GM23248 (cell line): ENCODE measurements at places on chromosomes 7 and 10.

DNA sequence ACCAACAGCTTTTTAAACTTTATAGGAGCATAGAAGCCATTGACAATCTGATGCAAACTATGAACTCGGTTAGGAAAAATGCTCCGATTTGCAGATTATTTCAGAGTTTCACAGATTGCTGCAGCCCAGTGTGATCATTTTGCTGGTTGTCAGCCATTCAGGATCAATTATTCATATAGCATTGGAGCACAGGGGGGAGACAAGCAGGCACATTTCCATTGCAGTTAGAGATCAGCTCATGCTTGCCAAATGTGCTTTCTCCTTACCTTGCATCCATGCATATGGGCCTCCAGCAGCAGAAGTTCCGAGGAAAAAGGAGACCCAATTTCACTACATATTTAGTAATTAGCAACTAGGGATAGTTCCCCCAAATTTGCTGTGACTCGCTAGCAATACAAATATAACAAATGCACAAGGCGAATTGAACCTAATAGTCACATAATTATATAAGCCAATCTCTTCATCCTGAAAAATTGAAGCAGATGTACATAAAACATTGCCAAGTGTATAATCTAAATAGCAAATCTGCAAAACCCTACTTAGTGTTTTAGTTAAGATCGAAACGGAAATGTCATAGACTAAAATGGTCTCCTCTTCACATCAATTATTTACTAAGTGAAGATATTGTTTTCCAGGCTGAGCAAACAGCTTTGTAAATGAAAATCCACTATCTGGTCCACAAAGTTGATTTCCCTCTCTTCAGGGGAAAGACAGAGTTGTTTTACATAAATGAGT, 49.5 kb upstream of the RSU1 start:
- no peak for DNase-seq

DNA sequence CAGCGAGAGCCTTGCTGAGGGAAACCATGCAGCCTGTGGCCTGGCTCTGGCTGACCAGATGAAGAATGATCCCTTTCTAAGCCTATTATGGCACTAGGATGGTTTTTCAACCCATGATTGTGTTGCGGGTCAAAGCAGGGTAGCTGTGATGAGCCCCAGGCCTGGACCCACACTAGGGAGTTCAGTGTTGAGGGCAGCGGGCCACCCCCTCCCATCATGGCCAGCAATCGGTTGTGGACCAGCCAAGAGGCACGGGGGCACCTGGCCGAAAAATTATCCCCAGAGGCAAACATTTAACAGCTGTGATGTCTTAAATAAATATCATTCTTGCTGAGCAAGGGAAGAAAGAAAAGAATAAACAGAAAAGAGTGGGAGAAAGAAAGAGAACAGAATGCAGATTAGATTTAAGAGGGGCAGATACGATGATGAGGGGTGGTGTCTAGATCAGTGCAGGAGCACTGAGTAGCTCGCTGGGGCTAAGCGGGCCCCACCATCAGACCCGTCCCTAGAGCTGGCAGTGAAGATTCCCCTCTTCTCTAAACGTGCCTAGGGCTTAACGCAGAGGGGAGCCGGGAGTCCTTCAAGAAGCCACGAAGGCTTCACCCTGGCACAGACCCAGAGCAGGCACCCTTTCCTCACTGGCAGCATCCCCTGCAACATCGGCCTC, 82.7 kb downstream of the SLC37A3 start:
- no peak for DNase-seq

DNA sequence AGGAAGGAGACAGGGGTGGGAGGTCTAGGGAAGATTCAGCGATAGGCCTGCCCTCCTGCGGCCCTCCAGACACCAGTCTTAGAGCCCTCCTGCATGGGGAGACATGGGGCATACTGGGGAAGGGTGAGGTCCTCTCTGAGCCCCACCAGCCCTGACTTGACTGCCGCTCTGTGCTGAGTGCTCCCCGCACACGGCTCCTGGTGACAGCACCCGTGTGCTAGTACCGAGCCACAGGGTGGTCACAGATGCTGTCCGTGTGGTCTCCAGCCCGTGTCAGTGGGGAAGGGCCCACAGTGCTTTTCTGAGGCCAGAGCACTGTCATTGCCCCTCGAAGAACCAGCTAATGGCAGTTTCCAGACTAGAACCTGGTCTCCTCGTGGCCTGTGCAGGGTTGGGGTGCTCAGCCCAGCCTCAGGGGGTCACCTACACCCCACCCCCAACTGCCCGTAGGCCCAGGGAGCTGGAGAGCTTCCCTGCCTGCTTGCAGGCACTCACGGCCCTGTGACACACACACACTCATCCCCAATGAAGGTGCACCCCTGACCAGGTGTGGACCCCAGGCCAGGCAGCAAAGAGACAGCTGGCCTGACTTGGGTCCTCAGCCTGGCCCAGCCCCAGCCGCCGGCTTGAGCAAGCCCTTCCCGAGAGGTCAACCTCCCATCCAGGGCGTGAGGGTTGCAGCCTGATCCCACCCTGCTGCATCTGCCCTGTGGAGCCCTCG, 86.0 kb upstream of the RET start:
- DNase-seq = no peak

DNA sequence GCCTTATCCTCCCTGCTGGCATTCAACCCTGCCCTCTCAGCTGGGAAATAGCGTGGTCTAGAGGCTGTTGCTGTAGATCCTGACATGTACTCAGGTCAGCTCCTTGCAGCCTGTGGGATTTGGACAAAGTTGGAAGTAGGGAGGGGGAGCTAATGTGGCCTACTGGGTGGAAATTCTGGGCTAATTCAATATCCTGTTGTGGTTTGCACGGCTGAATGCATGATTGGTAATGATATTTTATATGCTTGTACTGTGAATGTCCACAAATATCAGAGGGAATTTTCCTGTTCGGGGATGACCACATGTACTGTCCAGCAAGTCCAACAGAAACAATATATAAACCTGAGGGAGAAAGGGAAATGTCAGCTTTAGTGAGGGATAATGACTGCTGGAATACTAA, 22.1 kb upstream of the NPVF start:
- DNase-seq = no peak

GRCh38 chr10:3131098-3131497, 41.5 kb downstream of the PITRM1 start:
- peak; percentile 30 for DNase-seq

DNA sequence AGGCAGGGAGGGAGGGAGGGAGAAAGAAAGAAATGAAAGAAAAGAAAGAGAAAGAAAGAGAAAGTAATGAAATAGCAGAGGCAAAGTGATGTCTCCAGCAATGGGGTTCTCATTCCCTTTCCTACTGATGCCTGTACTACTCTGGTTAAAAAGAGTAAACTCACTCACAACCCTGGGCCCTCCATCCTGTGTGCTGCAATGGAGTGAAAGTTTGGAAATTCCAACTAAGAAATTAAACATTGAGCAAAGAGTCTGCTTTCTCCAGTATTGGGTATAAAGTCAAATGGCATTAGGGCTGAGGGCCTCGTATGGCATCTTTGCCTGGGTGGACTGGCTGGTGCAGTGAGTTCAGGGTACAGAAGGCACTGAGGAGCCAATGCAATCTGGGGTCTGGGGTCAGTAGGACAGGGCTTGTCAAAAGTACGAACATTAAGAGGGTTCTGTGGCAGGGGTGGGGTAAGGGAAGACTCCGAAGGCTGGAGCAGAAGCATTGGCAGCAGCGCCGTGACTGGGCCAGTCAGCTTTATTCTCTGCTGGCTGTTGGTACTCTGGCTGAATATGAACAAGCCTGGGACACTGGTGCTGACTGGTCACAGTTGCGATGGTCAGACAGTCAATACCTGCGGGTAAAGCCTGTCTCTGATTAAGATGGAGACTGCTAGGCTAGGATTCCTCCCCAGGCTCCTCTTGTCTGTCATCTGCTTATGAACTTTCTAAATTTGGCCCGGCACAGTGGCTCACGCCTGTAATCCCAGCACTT, 24.1 kb upstream of the TNS3 start:
- no peak for DNase-seq

GRCh38 chr7:30475580-30475979, 3.0 kb downstream of the NOD1 start:
- DNase-seq = peak; percentile 39

- peak; percentile 65 for DNase-seq
Observed at GRCh38 chr7:101688183-101688831, 59.2 kb upstream of the MYL10 start.

GRCh38 chr10:119715628-119716505, 10.0 kb upstream of the INPP5F start:
- no peak for DNase-seq

DNA sequence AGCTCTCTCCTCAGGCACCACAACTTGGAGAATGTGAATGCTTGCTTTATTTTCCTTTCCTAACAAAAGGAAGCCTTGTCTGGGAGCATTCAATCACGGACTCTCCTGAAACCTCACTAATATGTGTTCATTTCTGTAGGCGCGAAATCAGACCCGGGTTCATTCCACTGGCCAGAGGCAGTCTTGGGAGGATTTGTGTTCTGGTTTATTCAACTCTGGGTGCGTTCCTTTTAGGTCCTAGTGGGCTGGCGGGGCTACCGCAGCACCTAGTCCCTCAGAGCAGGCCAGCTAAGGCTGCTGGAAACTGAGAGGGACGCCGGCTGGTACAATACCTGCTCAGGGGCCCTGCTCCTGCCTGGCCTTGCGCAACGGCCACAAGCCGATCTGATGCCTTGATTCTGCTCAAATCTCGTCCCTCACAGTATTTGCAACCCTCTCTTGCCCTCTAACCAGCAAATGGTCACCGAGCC, 7.5 kb downstream of the HOXA4 start:
- DNase-seq = no peak

- peak; percentile 4 for DNase-seq
Observed at GRCh38 chr7:81280531-81280930, 361.7 kb upstream of the SEMA3C start.

- DNase-seq = peak; percentile 30
Observed at GRCh38 chr7:114414156-114415063, at the start of gene FOXP2. Gene FOXP2 (plus strand): TSS chr7:114414815. CDS start chr7:114426512, 11,697 bp downstream.

GRCh38 chr7:119783799-119784198, 489.2 kb upstream of the KCND2 start:
- peak; percentile 26 for DNase-seq

DNA sequence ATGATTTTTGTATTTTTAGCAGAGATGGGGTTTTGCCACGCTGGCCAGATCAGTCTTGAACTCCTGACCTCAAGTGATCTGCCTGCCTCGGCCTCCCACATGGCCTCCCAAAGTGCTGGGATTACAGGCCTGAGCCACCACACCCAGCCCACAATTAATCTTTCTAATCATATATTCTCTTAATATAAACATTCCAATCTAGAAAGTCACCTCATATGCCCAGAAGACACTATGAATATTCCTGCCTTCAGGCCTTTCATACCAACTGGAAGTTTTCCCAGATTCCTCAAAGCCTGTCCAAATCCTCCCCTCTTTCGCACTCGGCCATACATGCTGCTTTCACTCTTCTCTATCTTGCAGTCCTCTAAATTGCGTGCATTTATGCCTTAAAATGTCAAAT, 32.6 kb downstream of the PDZD8 start:
- DNase-seq = peak; percentile 73

GRCh38 chr10:87575851-87576250, 71.2 kb downstream of the MINPP1 start:
- no peak for DNase-seq

GRCh38 chr7:2619116-2619515, 12.7 kb upstream of the TTYH3 start:
- DNase-seq = peak; percentile 78

- DNase-seq = no peak
Observed at GRCh38 chr7:149362696-149363095, 98.2 kb downstream of the ZNF777 start.

GRCh38 chr10:43928425-43928968, 279.8 kb upstream of the ZNF32 start:
- DNase-seq = no peak

- no peak for DNase-seq
Observed at GRCh38 chr10:129727495-129727894, 236.6 kb downstream of the EBF3 start.

DNA sequence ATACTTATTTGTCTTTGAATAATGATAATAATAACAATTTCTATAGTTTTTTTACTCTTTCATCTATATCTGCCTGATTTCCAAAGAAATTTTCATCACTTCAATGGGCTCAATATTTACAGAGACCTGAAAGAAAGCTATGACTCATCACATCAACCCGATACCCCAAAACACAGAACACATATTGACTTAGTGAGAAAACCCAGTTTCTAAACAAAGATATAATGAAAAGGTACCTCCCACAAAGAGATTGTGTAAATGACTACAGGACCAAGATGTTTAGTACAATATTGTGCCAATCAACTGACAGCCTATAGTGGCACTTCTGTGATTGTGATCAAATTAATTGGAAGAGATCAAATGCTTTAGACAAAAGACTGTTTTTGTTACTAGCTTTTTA, 133.9 kb downstream of the PCDH15 start:
- DNase-seq = no peak

DNA sequence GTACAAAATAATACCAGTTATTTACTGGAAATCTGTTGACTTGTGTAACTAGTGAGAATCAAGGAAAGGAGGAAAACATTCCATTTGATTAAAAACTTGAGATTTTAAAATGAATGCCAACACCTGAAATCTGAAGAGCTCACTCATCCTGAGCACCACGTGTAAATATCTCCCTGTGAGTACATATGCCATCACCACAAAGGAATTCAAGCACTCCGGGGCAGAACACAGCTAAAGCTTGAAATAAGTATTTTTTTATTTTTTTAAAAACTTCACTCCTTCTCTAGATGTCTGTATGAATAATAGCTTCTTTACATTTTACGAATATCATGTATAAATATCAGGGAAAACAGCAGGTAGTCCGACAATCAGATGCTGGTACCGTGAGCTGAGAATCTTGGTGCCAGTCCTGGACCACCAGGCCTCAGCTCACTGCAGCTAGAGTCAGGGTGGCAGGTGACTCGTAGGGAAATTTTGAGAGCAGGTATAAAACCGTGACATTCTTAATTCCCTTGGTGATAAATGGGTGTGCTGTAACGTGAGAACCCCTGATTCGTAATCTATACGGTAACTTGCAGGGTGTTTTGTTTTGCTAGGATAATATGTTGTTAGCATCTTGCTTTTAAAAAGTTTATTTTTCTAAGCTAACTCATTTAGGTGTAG, 12.7 kb downstream of the LMTK2 start:
- DNase-seq = peak; percentile 81

DNA sequence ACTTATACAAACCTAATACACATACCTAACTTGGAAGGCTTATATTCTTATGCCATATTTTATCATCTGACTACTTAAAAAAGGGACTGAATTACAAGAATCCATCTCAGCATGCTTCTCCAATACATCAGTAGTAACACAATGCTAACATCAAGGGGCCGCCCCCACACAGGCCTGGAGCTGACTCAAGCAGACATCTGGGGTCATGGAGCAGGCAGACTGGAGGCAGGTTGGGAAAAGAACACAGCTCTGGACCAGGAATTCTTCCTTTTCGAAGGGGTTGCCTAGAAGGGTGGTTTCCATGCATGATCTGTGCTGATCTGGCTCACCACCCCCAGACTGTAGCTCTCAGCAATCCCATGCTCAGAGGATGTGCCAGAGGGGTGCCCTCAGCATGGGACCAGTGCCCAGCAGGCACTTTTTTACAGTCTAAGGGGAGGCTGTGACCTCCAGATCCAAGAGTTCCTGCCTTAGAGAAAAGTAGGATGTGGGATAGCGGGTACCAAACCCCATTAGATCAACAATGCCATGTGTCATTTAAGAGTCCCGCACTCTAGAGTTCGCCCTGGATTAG, 26.1 kb upstream of the DUSP5 start:
- peak; percentile 90 for DNase-seq

GRCh38 chr7:47816647-47817046, 131.6 kb downstream of the PKD1L1 start:
- DNase-seq = peak; percentile 89

GRCh38 chr7:137337902-137338301, 5.6 kb downstream of the PTN start:
- DNase-seq = no peak

- no peak for DNase-seq
Observed at GRCh38 chr10:6242089-6242488, 39.4 kb downstream of the PFKFB3 start.

GRCh38 chr7:158399762-158400161, 187.9 kb downstream of the PTPRN2 start:
- no peak for DNase-seq
